ENCODE measurements at places on chromosomes 1 and 21. TPM values are rescaled to one million over a fixed set of nuclear protein-coding genes. Genes with fewer than 3 reads are reported as not detected.

Gene CYP4Z1
- not detected for total RNA-seq

Gene DCDC2B
- total RNA-seq, result not detected

Gene TMEM81
- 6.0 TPM for total RNA-seq

Gene KRTAP19-3
- not detected for total RNA-seq

Gene OR2T1
- not detected for total RNA-seq

Gene KRTAP13-2
- not detected for total RNA-seq

Gene ZFP69
- 5.1 TPM for total RNA-seq

Gene MTX1
- 72.8 TPM for total RNA-seq

Gene SELL
- not detected for total RNA-seq

Gene CLEC20A
- not detected for total RNA-seq

Gene A3GALT2
- total RNA-seq, result not detected

Gene CCDC27
- not detected for total RNA-seq

Gene IRF6
- total RNA-seq, result 0.10 TPM

Gene SLC25A34
- total RNA-seq, result 0.12 TPM

Gene CYP4A22
- not detected for total RNA-seq

Gene LRRC71
- not detected for total RNA-seq

Gene RNPEP
- 153 TPM for total RNA-seq

Gene NUF2
- total RNA-seq, result 60.3 TPM

Gene SYT6
- total RNA-seq, result not detected

Gene ASAP3
- total RNA-seq, result 6.8 TPM

Gene NR5A2
- 0.10 TPM for total RNA-seq

Gene GREM2
- total RNA-seq, result 44.0 TPM

Gene GBP5
- total RNA-seq, result not detected

Gene RIMS3
- total RNA-seq, result 0.50 TPM

All from NCI-H460 (cell line).